Activated T-helper 9 cell treated with anti-CD3 and anti-CD28 coated beads, Interleukin-2, amount 50 U/mL, for 16 hours (primary cell): ENCODE measurements at places on chromosomes 4 and X.

DNA sequence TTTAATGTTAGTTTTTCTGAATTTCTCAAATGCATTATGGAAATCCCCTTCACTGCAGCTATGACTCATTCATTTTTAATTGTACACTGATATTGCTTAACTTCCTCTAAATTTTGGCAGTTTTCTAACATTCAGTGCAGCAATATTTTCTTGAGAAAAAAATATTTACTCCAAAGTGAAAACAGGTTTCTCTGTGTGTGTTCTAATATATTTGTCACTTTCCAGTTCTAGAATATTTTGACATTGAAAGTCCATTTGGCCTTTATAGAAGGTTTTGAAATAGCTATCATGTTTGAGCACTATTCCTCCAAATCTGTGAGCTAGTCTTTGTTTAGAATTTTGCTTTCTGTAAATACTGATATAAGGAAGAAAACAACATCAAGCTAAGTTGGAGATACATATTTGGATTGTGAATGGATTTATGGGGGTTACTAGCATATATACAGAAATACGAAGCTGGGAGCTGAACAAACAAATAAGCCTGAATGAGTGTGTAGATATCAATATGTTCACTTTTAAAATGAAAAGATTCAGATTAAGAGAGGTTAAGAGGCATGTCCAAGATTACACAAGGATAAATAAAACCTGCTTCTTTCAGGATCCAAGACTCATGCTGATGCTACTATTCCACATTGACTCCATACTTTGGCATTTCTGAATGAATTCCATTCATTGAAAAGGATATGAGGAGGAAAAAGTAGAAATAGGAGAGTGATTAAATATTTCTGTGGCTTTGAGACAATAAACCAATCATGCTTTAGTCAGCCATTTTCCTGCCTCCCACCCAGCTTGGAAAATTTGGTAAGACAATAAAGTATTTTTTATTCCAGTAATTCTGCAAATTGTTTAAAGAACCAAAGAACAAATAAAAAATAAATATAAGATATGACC, 57.3 kb upstream of the SLIT2 start:
- no peak for DNase-seq

DNA sequence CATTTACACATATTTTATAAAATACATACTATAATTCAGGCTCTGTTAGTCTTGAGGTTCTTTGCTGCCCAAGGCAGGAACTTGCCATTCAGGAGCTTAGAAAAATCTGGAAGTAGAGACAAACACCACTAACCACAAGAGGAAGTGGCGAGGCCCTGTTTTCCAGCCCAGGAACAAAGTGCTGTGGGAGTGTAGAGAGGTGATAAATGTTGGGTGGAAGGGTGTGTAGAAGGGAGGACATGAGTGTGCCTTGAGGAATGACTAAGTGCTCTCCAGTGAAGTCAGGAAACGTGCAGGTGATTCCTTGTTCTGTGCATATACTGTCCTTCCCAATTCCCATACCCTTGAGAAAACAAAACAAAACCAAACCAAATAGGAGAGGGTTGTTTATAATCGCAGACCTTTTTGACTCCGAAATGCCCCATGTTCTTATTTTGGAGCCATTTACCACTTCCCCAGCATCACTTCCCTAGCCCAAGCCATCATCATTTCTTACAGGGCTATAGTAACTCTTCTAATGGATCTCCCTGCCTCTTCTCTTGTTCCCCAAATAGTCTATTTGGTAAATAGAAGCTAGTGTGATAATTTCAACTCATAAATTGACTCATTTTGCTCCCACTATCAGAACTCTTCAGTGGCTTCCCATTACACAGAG, 83.2 kb downstream of the GPAT3 start:
- no peak for DNase-seq

DNA sequence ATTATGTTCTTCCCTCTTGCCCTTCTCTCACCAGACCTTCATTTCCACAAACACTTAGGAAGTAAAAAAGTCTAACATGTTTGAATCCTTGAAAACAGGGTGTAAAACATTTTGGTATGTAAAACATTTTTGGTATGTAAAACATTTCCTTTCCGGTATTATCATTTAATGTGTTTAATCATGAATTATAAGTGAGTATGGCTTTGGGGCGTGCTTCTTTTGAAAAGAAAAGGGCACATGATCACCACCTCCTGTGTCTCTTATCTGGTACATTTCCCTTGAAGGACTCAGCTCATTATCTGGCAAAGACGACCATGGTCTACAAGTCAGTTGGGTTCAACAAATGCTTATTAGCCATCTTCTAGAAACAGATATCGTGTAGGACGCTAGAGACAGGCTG, 283.6 kb downstream of the FRMPD4 start:
- no peak for DNase-seq

DNA sequence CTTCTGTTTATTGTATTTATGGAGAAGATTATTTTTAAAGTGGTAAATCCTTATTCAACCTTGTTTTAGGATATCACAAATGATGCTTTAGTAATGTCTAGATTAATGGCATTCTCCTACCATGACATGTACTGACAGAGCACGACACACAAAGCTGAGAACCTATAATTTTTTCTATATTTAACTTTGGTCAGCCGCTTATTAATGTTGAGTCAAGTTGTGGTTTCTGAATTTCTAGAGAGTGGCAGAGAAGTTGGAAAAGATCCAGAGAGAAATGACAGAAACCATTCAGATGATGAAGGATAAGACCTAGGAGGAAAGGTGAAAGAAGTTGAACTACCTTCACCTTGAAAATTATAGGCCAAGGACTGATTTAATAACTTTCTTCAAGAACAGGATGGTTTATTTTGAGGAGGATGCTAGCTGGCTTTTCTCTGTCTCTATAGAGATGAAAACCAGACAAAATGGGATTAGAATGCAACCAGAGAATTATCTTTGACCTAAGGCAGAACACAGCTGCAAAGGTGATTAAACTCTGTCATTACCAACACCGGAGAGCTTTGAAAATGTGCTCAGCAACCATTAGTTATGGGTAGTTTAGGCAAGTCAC, 62.6 kb upstream of the TSPAN5 start:
- DNase-seq: no peak

- no peak for DNase-seq
Measured at GRCh38 chr4:189302719-189303118, 638.0 kb upstream of the FRG1 start.

DNA sequence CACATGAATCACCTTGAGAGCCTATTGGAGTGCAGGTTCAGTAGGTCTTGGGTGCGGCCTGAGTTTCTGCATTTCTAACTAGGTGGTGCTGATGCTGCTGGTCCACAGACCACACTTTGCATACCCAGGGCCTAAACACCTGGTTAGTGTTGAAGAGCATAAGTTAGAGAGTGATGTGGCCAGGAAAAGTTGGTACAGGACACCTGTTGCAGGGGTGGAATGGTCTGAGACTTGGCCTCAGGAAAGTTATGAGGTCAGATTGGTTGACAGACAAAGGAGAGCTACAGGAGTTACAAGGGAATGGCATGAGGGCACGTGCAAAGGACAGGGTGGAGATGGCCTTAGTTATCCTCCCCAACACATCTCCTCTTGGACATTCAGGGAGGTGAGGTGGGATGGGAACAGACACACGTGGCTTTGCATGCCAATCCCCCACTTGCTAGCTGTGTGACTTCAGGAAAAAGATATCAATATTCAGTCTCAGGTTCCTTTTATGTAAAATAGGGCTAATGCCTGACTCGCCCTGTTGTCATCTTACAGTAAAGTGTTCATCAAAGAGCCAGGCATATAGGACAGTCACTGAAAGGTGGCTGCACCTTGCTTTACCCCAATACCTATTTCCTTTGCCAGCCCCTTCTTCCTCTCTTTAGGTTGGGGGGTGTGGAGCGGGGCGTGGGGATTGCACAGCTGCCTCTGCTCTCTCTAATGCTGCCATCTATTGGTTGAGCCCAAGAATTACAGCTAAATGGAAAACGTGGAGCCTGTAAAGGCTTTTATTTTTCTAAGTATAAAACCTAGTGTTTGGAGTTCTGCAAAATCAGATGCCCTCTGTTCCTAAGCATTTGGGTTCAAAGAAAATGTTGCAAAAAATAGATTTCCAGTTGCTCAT, 47.5 kb downstream of the ATG4A start:
- no peak for DNase-seq

GRCh38 chr4:72951628-72952027, 117.9 kb downstream of the COX18 start:
- DNase-seq: no peak

DNA sequence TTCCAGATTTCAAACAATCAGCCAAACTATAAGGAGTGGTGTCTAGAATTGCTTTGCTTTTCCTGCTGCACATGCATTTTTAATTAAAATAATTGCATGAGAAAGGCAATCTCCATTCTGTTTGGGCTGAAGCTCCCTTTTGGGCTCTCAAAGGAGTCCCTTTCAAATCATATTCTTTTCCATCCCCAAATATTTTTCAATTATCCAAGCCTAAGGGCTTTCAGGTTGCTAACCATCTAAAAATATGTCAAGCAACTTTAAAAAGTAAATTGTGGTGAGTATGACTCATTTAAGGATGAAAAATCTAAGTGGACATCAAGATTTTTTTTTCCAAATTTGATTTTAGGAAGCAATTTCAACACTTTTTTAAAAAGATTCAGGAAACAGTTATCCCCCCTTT, 28.4 kb downstream of the PIR start:
- no peak for DNase-seq

- DNase-seq: no peak
Measured at GRCh38 chr4:156594624-156595023, 377.0 kb downstream of the PDGFC start.

GRCh38 chrX:153460826-153461225, 9.6 kb downstream of the HAUS7 start:
- DNase-seq: peak; percentile 20

GRCh38 chr4:2745981-2746806, 9.9 kb downstream of the TNIP2 start:
- DNase-seq: peak; percentile 92

DNA sequence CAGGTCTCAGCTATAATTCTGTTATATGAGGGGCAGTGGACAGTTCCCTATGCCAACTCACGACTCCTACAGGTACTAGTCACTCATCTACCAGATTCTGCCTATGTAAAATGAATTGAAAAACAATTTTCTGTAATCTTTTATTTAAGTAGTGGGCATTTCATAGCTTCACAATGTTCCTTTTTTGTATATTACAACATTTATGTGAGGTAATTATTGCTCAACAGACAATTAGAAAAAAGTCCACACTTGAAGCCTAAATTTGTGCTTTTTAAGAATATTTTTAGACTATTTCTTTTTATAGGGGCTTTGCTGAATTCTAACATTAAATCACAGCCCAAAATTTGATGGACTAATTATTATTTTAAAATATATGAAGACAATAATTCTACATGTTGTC, 20.4 kb downstream of the EREG start:
- no peak for DNase-seq

DNA sequence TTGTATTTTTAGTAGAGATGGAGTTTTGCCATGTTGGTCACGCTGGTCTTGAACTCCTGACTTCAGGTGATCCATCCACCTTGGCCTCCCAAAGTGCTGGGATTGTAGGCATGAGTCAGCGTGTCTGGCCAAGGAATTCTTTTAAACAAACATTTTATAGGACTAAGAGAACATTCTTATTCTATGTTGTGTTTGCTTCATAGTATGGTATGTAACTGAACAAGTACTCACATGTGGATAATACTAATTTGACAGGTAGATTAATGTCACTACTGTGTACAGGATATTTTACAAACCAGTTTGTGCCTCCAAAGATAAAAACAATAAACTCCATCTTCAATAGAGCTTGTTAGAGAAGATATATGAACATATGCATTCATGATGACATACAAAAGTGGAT, 1353.4 kb downstream of the PCDH7 start:
- no peak for DNase-seq

DNA sequence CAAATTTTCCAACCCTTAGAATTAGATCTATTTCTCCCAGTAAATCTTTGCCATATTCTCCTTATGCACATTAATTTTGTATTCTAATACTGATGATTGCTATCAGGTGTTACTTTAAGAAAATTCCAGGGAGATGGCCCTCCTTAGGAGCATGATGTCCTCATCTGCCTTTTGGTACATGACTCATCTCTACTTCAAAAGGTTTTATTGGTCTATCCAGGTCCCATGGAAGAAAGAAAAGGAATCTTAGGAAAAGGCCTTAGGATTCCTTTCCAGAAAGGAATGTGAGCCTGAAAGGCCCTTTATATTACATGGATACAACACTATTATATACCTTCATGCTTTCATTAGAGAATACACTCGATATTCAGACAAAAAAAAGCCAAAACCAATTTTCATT, 968.2 kb downstream of the STIM2 start:
- no peak for DNase-seq

GRCh38 chrX:44996277-44996676, 123.3 kb downstream of the KDM6A start:
- no peak for DNase-seq

GRCh38 chr4:189221691-189222090, 719.0 kb upstream of the FRG1 start:
- no peak for DNase-seq

- DNase-seq: no peak
Measured at GRCh38 chr4:86685401-86685800, 91.3 kb downstream of the PTPN13 start.

GRCh38 chr4:174314770-174315169, 31.1 kb downstream of the CEP44 start:
- no peak for DNase-seq

DNA sequence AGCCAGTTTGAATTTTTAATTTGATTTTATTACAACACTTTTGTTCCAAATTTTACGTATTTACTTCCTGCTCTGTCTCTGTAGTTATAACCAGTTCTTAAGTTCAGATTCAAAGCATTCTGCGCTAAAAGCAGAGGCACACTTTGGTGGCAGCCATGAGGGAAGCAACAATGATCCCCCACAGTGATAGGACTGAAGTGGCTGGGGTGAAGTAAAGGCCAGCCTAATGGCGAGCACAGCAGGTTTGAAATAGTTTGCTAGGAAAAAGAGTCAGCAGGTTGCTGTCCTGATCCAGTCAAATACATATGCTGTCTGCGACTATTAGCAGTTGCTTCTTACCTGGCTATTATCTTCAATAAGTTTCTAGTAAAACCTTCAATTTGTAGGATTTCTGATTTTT, 176.3 kb downstream of the RPA4 start:
- no peak for DNase-seq

DNA sequence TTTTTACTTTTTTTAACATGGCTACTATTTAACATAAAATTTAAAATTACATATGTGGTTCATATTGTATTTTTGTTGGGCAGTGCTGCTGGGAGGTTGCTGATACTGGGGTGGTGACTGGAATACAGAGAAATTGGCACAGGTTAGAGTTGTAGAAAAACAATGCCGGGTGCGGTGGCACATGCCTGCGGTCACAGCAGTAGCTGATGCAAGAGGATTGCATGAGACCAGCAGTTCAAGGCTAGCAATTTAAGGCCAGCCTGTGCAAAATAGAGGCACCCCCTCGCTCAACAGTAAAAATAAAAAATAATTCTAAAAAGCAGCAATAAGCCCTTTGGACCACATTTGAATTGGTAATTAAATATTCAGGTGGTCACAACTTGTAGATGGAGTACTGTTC, 11.8 kb upstream of the CPE start:
- no peak for DNase-seq

DNA sequence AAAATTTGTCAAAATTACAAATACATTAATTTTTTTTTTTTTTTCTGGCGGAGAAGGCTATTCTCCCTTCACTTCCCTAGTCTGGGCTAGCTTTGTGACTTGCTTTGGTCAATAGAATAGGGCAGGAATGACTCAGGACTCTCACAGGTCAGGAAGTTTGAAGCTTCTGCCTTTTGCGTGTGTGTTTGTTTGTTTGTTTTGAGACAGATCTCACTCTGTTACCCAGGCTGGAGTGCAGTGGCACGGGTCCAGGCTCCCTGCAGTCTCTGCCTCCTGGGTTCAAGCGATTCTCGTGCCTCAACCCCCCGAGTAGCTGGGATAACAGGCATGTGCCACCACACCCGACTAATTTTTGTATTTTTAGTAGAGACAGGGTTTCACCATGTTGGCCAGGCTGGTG, 55.9 kb upstream of the USP9X start:
- no peak for DNase-seq
